ENCODE measurements at places on chromosomes 16 and 17.

- peak; percentile 82 for DNase-seq
These were observed 40.3 kb upstream of the CCNF start for GRCh38 chr16:2388875-2389433.

GRCh38 chr17:30584810-30585209, 107.6 kb downstream of the GOSR1 start:
- DNase-seq = no peak

DNA sequence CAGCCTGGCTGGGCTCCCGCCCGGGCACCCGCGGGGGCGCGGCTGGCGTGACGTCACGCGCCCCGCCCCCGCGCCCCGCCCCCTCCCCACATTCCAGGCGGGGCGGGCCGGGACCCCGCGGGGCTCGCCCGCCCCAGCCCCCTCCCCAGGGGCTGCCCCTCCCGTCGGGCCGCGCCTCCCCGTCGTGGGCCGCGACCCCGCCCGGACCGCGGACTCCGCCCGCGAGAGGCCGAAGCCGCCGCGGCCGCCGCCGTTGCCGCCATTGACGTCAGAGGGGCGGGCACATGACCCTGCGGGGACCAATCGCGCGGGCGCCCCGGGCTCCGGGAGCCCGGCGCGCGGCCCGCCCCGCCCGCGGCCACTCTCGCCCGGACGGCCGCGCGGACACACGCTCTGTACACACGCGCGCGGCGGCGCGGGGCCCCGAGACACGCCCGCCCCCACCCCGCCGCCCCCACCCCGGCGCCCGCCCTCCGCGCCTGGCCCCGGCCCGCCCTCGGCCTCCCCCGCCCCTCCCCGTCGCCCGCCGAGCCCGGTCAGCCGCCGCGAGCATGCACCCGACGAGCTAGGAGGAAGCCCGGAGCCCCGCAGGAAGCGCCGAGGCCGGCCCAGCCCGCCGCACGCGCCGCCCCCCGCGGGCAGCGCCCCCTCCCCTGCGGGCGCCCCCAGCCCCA, at the start of gene CMIP:
CMIP (plus strand) TSS at position 361 of the 674 bp plus-strand sequence.
- DNase-seq = peak; percentile 72

DNA sequence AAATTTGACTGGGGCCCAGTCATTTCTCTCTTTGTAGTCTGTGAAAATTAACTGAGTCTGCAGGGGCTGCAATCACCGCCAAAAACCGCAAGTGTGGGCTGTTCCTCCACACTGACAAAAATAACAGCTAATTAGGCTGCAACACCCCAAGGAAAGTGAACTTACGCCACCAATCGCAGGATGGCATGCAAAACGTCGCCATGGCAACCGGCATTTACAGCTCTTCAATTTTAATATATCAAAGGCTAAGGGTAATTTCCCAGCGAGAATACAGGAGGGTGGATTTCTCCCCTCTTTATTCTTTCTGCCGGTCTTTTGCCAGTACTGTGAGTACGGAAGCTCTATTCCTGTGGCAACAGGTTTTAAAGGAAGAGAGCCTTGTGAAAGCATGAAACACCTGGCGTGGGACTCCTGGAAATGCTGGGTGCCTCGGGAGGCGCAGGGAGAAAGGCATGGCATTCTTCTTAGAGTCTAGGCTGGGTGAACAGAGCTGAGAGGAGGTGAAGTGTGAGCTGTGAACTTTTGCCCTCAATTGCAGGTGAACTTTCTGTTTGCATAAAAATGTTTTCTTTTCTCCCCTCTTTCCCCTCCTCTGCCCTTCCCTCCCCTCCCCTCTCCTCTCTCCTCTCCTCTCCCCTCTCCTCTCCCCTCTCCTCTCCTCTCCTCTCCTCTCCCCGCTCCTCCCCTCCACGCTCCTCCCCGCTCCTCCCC, 399.7 kb downstream of the XYLT1 start:
- no peak for DNase-seq

- DNase-seq = no peak
These were observed 20.8 kb downstream of the SNX11 start for GRCh38 chr17:48128400-48128799.

GRCh38 chr16:2715966-2716885, 3.8 kb downstream of the PRSS27 start:
- no peak for DNase-seq

GRCh38 chr16:87506423-87507350, 13.9 kb upstream of the ZCCHC14 start:
- no peak for DNase-seq

DNA sequence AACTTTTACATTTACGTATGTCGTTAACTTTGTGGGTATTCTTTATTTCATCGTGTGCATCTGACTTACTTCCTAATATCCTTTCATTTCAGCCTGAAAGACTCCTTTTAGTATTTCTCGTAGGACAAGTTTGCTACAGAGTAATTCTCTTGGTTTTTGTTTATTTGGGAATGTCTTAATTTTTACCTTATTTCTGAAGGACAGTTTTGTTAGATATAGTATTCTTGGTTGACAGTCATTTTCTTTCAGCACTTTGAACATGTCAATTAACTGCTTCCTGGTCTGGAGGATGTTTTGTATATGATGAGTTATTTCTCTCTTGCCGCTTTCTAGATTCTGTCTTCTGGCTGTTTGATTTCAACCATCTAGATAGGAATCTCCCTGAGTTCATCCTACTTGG, 109.2 kb upstream of the NACA2 start:
- DNase-seq = no peak

DNA sequence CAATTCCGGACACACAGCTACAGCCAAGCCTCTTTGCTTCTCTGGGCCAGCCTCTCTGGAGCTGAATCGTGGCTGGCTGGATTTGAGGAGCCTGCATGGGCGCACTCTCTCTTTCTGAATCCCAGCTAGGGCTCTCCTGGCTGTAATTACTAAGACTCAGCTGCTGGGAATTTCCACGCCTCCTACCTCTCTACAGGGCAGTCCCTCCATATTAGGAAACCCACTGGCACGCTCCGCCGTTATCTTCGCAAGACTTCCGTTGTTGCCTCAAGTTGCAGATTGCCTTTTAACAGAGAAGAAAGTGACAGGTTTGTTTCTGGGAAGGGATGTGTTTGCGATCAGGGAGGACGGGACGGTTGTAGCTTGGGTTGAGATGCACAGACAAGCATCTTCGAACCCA, 188.4 kb upstream of the NLRP1 start:
- peak; percentile 37 for DNase-seq

DNA sequence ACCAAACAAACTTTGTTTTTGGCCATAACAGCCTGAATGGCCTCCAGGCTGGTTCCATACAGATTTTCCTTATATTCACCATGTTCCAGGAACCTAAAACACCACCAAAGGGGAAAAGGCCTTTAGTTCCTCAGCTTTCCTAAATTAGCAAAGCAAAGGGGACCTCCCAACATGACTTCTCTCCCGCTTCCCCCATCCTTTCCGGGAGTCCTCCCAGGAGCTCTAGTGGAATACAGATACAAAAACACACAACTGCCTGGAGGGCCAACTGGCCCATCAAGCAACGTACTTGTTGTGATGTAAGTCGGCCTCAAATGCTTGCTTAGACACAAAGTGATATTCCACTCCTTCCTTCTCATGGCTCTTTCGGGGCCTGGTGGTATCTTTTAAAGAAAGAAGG, 22.1 kb downstream of the MPP3 start:
- DNase-seq = no peak

DNA sequence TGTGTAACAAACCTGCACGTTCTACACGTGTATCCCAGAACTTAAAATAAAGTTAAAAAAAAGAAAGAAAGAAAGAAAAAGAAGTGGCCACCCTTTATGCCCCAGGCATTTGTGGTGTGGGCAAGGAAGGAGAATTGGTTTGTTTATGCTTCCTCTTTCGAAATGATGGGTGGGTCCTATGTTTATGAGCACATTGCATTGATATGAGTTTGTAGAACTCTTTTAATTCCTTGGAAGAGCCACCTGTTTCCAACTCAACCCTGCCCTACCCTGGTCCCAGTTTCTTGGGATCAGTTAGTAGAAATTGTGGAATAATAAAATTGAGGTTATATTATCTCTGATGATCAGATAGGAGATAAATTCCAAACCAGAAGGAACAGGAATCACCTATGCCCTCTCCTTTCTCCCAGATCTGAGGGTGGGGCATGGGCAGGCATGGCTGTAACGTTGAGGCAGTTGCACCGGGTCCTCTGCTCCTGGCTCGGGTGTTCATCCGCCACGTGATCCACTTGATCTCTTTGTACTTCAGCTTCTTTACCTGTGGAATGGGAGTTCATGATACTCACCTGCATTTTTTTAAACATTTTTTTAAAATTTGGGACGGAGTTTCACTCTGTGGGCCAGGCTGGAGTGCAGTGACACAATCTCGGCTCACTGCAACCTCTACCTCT, 15.9 kb downstream of the CHAD start:
- peak; percentile 19 for DNase-seq

DNA sequence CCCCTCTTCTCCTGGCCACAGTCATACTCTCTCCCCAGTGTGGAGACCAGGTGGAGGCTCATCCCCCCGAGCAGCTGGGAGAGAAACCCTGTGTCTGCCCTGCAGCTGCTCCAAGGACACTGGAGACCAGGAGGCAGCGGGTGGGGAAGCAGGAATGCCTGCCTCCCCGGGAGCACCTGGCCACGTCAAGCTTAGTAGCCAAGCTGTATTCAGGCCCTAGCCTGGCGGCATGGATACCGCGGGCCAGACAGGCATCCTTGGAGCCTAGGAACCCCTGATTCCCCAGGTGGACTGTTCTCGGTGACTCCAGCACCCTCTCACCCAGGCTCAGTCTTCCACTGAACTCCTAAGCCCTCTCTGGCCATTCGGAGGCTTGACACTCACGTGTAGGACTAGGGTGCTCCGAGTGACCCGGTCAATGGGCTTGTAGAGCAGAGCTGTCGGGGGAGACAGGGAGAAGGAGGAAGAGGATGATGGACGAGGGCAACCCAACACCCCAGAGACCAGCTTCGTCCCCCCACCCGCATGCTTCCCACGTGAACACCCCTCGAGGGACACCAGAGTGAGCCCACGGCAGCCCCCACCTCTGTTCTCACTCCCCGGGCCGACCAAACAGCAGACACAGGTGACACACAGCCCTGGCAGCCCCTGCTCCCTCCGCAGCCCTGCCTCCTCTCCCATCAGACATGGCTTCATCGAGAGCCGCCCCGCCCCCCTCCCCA, 76.5 kb downstream of the TIMM22 start:
- DNase-seq = no peak

- DNase-seq = no peak
These were observed 804 bp upstream of the ITGAE start for GRCh38 chr17:3801792-3802191.

GRCh38 chr17:11264183-11264871, 23.3 kb downstream of the SHISA6 start:
- DNase-seq = no peak

DNA sequence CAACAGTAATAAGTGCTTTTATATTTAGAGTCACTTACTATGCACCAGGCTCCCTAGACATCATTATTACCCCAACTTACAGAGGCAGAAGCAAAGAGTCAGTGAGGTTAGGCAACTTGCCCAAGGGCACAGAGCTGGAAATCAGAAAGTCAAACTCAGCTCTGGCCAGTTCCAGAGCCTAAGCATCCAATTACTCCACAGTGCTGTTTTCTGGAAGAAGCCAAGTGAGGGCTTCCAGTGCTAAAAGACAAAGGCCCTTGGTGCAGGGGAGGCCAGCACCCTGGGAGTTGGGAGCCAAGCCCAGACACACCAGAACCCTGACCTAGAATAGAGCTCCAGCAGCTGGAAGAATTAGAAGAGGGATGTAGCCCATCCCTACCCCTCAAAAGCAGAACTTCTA, 40.2 kb downstream of the C17orf67 start:
- no peak for DNase-seq

GRCh38 chr16:4487955-4488498, 11.8 kb downstream of the HMOX2 start:
- DNase-seq = peak; percentile 62

DNA sequence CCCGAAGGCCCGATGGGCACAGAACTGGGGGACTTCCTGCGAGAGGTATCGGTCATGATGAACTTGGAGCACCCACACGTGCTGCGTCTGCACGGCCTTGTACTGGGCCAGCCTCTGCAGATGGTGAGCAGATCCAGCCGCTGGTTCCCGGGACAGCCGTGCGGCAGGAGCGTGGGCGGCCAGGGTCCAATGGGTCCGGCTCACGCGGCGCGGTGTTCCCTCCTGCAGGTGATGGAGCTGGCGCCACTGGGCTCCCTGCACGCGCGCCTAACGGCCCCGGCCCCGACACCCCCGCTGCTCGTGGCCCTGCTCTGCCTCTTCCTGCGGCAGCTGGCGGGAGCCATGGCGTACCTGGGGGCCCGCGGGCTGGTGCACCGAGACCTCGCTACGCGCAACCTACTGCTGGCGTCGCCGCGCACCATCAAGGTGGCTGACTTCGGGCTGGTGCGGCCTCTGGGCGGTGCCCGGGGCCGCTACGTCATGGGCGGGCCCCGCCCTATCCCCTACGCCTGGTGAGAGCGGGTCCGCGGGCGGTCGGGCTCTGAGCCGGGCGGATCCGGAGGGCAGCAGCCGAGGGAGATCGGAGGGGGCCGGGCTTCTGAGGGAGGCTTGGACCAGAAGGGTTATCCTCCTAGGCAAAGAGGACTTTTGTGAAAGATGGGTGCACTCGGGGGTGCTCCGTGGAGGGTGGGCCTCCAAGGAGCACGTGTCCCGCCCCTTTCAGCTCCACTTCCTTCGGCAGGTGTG, 3.0 kb downstream of the TNK1 start:
- DNase-seq = peak; percentile 13

DNA sequence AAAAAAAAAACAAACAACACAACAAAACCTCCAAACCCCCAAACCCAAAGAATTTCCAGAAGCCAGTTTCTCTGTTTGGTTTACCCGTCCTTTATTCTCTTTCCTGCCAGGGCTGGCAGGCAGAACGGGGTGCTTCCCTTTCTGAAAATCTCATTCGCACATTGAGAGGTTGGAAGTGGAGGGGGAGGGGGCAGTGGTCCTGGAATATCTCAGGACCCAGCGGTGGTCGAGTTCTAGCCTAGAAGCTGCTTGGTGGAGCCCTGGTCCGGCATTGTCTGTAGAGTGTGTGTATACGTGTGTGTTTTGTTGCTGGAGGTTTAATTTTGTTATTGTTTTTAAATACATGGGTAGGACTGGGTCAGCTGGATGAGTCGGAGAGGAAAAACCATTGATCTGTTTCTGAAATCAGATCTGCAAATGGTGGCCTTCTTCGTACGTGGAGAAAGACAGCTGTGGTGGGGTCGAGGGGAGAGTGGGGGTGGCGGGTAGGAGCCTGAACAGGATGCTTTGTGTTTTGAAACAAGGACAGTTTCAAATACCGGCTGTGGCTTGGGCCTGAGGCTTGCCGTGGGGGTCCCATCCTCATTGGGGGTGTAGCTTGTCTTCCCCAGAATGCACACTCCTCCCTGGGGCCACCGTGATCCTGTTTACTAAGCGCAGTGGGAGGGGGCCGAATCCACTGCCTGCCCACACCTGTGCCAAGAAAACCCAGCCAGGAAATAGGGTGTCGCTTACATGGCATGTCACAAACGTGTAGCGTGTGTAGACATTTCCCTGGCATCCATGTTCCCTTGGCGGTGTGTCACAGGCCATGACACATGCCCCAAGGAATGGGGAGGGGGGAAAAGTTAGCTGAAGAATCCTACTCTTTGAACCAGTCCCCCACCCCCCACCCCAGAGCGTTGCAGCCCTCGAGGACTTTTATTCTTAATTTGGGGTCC, 1.6 kb downstream of the CMIP start:
- peak; percentile 51 for DNase-seq

Data from IMR-90 (cell line).